ENCODE measurements at places on chromosomes 7 and 10.

GRCh38 chr7:36942955-36943354 is 218.7 kb upstream of the AOAH start:
- DNase-seq = no peak

DNA sequence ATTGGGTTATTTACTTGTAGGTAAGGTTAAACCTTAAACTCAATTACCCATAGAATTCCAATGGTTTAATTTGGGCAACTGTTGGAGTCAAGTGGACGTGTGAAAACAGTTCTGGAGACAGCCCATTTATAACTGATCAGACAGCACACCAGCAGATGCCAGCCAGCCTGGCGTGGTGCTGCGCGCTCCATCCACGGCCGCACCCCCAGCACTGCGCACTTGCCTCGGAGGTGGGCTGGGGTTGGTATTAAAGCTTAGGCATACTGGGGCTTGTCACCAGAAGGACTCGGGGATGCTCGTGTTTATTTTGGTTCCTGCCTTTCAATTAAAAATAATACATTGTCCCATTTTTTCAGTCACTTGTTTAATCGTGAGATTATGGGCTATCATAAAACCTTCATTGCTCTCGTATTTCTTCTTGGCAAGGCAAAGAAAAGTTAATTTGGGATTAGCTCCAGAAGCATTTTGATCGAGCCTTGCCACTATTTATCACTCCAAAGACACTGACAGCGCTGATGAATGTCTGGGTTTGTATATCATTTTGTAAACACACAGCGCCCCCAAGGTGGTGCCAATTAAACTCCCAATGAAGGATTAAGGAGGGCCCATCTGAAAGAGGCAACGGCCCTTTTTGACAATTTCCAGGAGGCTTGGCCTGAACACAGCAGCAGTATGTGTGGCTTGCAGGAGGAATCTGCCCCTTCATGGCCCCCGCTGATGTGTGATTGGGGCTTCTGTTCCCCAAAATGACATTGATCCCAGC is 204.5 kb upstream of the CXCL12 start:
- DNase-seq = no peak

DNA sequence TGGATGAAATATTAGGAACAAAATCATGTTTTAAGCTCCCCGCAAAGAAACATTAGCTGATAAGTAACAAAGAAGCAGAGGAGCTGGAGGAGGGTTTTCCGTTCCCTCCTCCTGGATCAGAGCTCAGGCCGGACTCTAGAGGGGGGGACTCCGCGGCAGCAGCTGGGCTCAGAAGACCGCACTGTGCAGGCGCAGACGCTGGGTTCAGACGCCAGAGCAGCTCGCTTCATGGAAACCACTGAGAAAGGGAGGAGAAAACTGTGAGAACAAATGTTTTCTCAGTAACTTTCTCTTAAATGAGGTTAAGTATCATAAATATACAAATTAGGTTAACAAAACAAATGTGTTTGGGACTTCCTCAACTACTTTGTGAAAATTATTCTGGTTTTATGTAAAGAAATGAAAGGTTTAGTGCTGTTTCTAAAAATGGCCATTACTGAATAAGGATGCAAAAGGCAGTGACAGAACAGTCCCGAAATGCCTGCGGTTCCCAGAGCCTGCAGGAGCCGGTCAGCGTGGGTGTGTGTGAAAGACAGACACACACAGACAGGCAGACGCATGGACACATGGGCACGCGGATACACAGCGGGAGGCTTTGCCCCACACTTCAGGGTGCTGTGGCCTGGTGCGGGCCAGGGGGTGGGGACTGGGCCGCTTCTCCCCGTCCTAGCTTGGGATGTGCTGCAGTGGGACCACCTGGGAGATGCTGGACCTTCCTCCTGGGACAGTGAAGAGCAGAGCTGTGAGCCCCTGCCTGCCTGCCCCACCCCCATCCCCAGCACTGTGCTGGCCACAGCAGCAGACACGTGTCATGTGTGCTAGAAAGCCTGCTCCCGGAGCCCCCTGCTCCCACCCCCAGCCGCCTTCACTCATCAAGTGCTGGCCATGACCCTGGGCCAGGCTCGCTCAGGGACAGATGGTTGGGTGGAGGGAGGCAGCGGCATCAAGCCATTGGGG is 20.3 kb upstream of the ADGRA1 start:
- DNase-seq = no peak

- DNase-seq = no peak
Observed at GRCh38 chr7:41821521-41822213, 118.8 kb upstream of the INHBA start.

GRCh38 chr7:26428571-26428970 is 136.9 kb downstream of the SNX10 start:
- DNase-seq = no peak

DNA sequence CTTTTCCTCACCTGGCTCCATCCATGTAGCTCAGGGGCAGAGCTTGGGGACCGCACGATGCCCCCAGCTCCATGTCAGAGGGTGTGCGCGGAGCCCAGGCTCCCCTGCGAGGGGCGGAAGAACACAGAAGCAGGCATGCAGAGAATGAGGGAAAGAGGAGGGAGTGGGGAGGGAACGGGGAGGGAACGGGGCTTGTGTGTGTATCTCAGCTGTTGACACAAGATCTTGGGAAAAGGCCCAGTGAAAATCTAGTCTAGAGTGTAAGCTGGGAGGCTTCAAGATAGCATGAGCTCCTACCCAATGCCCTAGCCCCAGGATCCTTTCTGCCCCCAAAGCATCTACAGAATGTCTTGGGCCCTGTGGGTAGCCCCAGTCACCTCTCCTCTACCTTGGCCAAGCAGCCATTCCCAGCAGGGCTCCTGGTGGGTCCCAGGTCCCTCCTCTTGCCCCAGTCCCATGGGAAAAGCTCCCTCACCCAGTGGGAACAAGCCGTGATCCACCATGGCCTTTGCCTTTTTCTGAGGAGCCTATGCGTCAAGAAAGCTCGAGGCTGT is 25.1 kb upstream of the NDST2 start:
- no peak for DNase-seq

DNA sequence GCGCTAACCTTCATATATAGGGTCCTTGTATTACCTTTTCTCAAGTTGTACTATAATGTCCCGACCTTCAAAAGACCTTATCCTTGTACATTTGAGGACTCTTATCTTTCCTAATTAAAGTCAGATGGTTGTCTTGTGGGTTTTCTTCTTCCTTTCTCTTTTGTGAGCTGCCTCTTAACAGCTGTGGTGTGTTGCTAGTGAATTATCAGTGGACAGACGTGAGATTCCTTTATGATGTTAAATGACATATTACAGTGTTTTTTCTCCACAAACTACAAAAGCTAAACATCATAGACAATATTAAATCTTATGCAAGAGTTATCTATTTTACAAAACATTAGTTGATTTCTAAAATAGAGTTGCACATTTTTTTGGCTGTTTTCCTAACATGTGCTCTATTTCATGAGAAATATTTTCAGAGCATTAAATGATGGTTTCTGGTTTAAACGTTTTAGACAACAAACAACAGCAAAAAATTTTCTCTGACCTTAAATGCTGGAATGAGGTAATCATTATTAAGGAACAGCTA is 272.2 kb upstream of the NPVF start:
- no peak for DNase-seq

DNA sequence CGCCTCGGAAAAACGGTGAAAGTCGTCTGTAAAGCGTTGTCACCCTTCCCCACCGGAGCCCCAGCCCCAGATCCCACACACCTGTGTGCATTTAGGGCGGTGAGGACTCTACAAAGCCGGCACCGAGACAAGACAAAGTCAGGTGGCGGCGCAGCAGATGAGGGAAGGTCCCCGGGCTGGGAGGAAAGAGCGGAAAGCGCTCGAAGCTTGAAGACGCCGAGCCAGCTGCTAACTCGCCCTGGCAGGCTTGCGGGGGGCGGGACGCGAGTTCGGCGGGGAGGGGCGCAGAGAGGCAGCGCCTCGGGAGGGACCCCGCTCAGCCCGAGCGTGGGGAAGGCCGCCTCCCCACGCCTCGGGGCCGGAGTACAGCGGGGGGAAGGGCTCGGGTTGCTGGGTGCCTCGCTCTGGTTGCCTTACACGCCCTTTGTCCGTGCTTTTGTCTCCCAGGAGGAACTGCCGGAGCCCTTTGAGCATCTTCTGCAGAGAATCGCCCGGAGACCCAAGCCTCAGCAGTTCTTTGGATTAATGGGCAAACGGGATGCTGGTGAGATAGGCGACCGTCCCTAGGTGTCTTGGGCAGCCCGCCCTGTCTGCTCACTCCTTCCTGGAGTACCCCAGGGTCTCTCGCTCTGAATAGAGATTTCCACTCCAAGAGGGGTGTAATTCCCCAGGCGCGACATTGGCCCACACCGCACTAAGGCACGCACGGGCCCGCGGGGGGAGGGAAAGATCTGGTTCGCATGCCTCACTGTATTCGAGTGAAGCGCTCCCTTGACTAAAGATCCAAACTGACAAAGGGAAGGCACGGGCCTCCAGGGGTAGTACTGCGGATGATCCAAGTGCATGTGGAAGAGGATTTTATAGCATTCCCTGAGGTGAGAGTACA is 1.6 kb downstream of the TAC1 start:
- no peak for DNase-seq

DNA sequence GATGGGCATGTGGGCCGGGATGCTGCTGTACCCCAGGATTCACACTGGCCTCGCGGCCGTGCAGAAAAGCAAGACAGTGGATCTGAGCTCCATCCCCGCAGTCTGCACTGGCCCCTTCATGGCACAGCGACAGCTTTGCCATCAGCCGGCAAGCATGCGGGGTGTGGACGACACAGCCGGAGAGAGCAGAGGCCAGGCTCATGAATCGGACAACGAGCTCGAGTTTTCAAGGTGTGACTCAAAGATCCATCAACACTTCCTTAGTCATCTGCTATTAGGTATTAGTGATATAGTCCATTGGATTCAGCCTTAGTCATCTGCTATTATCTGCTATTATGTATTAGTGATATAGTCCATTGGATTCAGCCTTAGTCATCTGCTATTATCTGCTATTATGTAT is 254.7 kb downstream of the KLF6 start:
- no peak for DNase-seq

- DNase-seq = no peak
Observed at GRCh38 chr10:97570789-97571471, 1.6 kb upstream of the ANKRD2 start.

- DNase-seq = no peak
Observed at GRCh38 chr7:12661581-12661980, 25.9 kb upstream of the ARL4A start.

DNA sequence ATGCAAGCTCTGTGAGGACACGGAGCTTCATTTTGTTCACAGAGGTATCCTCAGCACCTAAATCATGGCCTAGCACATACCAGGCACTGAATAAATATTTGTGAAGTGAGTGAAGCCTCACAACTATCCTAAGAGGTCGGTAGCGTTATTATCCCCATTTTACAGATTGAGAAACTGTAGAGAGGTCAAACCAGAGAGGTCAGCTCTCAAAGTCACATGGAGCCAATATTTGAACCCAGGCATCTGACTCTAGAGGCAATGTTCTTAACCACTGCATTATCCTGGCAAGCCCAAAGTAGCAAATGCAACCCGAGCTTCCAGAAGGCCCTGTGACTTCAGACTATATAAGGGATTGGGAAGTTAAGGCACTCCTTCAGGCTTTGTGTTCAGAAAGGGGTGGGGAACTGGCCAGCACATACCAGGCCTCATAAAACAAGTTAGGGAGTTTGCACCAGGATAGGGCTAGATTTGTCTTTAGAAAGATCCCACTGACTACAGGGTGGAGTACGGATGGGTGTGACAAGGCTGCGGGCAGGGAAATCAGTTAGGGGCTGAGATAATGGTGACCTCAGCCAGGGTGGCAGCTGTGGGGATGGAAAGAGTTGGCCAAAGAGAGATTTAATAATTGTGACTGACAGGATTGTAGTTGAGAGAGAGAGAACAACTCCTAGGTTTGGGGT is 101.4 kb downstream of the TBXAS1 start:
- no peak for DNase-seq

GRCh38 chr10:75402486-75403143 is 1.1 kb upstream of the ZNF503 start:
- DNase-seq = peak; percentile 70

GRCh38 chr10:95542330-95542729 is 18.8 kb downstream of the SORBS1 start:
- DNase-seq = no peak

GRCh38 chr10:132399117-132400035 is 2.4 kb downstream of the PWWP2B start:
- no peak for DNase-seq

- no peak for DNase-seq
Observed at GRCh38 chr10:74434547-74434946, 283.5 kb downstream of the ADK start.

DNA sequence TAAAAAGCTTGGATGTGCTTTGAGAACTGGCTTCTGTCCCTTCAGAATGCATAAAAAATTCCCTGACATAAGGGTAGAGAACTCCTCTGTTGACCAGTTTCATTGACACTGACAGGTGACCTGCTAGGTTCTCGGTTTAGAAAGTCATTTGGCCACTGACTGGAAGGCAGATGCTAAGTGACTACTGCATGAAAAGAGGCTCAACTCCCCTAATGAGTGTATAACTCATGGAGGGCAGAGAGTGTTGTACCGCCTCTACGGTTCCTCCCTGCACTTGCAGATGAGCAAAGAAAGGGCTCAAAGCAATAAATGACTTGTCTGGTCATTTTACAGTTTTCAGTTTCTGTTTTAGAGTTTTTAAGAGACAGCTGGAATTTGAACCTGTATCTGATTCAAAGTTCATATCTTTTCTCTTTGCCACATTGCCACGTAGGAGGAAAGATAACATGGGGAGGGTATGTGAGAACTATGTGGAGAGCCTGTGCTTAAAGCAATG is 2.9 kb upstream of the FGL2 start:
- DNase-seq = no peak

GRCh38 chr10:5943536-5943935 is 33.8 kb downstream of the IL15RA start:
- DNase-seq = no peak

DNA sequence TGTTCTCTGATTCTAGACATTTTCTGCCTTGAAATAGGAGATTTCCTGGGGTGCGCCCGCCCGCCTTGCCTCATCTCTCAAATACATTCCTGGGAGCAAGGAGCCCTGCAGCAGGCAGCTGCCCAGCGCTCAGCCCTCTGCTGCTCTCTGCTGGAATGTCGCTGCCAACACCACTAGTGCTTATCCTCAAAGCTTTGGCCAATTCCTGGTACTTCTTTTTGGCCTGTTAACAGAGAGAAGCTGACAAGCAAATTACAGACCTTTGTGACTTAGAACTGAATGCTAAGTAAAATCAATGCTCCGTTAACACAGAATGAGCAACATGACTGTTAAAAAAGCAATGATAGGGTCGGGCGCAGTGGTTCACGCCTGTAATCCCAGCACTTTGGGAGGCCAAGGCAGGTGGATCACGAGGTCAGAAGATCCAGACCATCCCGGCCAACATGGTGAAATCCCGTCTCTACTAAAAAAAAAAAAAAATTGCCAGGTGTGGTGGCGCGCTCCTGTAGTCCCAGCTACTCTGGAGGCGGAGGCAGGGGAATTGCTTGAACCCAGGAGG is 41.9 kb upstream of the SYPL1 start:
- DNase-seq = peak; percentile 72

GRCh38 chr10:129877773-129878371 is 86.2 kb downstream of the EBF3 start:
- no peak for DNase-seq
